Peyer's patch (tissue), 4 donors: ENCODE measurements at places on chromosomes 1 and 21. TPM values are rescaled to one million over a fixed set of nuclear protein-coding genes. Genes with fewer than 3 reads are reported as not detected.

VSIG8 gene
- total RNA-seq, result not detected

SHISAL2A gene
- total RNA-seq, result 7.4 TPM

MINDY1 gene
- 51.5 TPM for total RNA-seq

FCRL4 gene
- total RNA-seq, result not detected

DNA sequence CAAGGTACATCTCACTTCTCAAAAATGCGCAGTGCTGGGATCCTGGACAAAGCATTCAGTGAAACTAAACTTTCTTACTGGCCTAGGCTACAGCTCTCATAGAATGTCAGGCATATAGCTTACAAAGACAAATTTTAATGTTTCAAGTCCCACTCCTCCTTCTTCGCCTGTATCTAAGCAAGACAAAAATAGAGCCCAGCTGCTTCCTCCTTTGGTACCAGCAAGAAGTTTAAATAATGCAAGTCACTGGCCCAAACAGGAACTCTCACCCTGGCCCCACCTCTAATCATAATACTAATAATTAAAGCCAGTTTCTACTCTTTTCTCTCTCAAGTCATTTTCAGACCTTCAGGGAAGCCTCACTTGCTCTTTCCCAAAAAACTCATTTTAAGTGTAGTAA, 1267.9 kb downstream of the MRPL39 start:
- no peaks in the 10 kb centered on the region for H3K27me3 ChIP-seq
- no peaks in the 10 kb centered on the region for H3K36me3 ChIP-seq
- DNase-seq, result no peak
- no peak overlapping the region for H3K27ac ChIP-seq
- no peak overlapping the region for H3K4me3 ChIP-seq
- H3K4me1 ChIP-seq, result no peaks in the 10 kb centered on the region

- no peak for DNase-seq
- no peak overlapping the region for H3K27ac ChIP-seq
- no peaks in the 10 kb centered on the region for H3K27me3 ChIP-seq
- no peaks in the 10 kb centered on the region for H3K4me1 ChIP-seq
- H3K36me3 ChIP-seq, result no peaks in the 10 kb centered on the region
Observed at GRCh38 chr1:226414098-226414698, 6.3 kb upstream of the PARP1 start.

- no peak for DNase-seq
- H3K36me3 ChIP-seq, result no peaks in the 10 kb centered on the region
- H3K4me3 ChIP-seq, result no peak overlapping the region
- H3K4me1 ChIP-seq, result no peaks in the 10 kb centered on the region
Observed at GRCh38 chr1:29762635-29763034, 526.3 kb downstream of the PTPRU start.

- H3K36me3 ChIP-seq, result no peaks in the 10 kb centered on the region
- no peaks in the 10 kb centered on the region for H3K4me1 ChIP-seq
- H3K4me3 ChIP-seq, result no peak overlapping the region
- no peaks in the 10 kb centered on the region for H3K27me3 ChIP-seq
Observed at GRCh38 chr1:179208681-179209477, 20.6 kb downstream of the ABL2 start.
